NAMALWA (cell line): ENCODE measurements at places on chromosomes 2 and 18.

DNA sequence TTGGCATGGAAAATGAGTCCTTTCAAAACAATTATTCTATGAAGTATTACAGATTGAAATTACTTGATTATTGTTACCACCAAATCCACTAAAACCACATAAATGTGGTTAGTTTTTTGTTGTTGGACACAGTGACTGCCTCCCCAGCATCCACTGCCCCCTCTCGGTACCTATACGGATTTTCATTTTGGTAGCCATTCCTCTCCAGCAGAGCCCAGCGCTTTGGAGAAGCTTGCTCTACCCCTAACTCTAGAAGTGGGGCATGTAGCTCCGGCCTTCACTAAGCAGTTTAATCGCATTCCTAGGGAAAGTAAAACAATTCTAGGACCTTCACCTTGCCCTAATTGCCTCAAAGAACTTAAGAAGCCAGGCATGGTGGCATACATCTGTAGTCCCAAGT, 24.2 kb downstream of the OLA1 start:
- DNase-seq: no peak

- DNase-seq: no peak
Observed at GRCh38 chr2:172962824-172963223, 112.8 kb upstream of the MAP3K20 start.

DNA sequence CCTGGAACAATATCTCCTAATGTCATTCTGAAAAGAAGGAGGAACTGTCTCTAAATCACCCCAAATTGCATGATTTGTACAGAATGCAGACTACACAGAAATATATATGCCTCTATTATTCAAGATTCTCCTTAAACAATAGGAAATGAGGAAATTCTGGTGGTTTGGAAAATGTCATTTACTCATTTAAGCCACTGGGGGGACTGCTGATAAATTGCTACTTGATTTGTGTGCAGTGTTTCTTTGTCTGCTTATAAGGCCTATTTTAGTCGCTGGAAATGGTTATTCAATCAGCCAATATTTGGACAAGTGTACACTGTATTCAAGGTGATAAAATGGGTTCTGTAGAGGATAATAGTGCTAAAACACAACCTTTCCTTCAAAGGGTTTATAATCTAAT, 801.9 kb upstream of the CELF4 start:
- peak; percentile 1 for DNase-seq

DNA sequence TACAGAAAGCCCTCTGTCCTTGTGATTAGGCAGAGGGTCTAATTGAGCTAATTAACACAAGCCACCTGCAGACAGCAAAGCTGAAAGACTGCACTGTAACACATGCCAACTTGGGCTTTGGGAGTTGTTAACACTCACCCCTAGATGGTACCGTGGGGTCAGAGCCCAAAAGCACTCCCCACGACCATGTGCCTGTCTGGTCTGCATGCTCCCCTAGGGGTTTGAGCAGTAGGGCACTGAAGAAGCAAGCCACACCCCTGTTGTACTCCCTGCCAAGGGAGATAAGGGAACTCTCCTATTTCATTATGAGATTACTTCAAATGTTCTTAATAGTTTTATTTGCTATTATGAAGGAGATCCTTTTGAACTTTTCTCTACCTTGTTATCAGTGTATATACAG, 560.1 kb upstream of the FSHR start:
- peak; percentile 21 for DNase-seq

DNA sequence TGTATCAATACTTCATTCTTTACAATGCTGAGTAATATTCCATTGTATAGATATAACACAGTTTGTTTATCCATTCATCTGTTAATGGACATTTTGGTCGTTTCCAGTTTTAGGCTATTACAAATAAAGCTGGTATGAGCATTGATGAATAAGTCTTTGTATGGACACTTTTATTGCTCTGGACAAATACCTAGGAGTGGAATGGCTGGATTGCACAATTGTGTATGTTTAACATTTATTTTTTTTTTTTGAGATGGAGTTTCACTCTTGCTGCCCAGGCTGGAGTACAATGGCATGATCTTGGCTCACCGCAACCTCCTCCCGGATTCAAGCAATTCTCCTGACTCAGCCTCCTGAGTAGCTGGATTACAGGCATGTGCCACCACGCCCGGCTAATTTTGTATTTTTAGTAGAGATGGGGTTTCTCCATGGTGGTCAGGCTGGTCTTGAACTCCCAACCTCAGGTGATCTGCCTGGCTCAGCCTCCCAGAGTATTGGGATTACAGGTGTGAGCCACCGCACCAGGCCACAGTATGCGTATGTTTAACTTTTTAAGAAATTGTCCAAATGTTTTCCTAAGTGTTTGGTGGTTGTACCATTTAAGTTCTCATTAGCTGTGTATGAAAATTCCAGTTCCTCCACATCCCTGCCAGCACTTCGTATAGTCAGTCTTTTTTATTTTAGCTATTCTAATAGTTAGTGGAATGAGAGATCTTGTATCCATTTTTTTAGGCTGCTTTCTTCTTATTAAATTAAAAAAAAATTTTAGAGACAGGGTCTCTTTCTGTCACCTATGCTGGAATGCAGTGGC, 194.9 kb upstream of the HAAO start:
- no peak for DNase-seq

GRCh38 chr18:7388741-7389140, 157.9 kb downstream of the LRRC30 start:
- no peak for DNase-seq

- no peak for DNase-seq
Observed at GRCh38 chr2:200444530-200444929, 65.3 kb downstream of the KCTD18 start.

DNA sequence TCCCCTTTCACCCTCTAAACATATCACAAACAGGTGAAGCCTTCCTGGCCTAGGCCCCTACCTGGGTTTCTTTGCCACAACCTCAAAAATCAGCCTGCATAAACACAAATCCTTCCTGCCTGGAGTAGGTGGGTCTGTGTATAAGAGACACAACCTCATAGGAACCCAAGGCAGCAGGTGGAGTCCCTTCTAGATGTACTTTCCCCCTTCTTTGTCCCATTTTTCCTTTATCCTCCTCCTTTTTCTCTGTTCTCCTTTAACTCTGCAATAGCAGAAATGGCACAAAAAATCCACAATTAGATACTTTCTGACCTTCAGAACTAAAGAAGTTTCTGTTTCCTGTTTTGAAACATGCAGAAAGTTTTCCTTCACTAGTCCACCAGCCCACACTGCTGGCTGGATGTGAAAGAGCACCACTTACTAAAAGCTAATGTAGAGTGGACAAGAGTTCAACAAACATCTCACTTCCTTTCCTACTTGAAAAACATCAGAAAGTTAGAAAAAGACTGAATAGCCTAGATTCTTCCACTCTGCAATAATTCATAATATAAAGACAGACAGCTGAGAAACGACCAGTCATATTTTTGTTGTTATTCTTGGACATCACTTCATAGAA, 11.2 kb downstream of the SLC40A1 start:
- DNase-seq: no peak

- DNase-seq: no peak
Observed at GRCh38 chr2:49582946-49583345, 428.6 kb upstream of the FSHR start.
